ENCODE measurements at places on chromosomes 3 and 15. TPM values are rescaled to one million over a fixed set of nuclear protein-coding genes. Genes with fewer than 3 reads are reported as not detected.
A peak's percentile ranks its signal among the peaks of the same experiment; 100 is the strongest.

GRCh38 chr3:45933591-45933990 is 9.7 kb upstream of the CXCR6 start:
- no peak for DNase-seq

GRCh38 chr3:115341208-115341607 is 194.1 kb upstream of the ZBTB20 start:
- no peak for DNase-seq

- no peak for DNase-seq
Observed at GRCh38 chr15:59268852-59269407, 62.3 kb downstream of the LDHAL6B start.

WNT5A gene
- total RNA-seq: 6.9 TPM

DNA sequence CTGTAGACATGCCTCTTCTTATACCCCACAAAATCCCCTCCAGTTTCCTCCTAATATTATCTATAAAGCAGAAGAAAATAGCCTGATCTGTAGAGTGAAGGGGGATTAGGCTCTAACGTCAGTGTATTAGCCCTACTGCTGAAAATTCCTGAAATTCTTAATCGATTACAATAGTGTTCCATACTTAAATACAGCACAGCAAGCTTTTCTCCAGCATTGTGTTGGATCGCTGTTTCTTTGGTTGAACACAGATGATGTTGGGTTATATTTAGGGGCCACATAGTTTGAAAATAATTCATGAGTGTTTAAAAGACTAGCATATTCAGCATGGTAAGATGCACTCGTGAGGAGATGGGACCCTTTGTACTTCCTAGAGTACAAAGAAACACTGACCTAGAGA is 52.5 kb downstream of the PIAS1 start:
- no peak for DNase-seq

- no peak for DNase-seq
Observed at GRCh38 chr3:52852419-52852818, 17.6 kb upstream of the MUSTN1 start.

DUOXA1 gene
- total RNA-seq: 0.68 TPM

ALPK3 gene
- 132 TPM for total RNA-seq

DNA sequence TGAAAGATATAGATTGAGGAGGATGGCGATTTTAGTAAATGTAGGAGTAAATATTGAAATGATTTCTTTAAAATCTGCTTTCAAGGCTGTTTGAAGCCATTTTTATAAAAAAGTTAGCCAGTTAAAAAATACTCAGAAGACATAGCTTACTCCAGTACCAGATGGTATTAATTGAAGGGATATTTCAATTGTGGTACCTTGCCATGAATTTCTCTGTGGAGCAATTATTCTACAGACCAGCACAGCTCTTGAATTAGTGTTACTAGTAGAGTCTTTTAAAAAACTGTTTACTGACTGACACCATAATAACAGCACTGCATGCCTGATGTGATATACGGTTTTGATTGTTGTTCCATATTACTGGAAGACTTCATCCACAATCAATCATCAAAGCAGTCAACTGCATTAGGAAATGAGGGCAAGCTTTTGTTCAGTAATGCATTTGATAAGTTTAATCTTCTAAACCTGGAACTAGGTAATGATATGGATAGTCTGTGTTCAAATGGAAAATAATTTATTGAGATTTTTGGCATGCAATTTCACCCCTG is 106.4 kb downstream of the MFSD1 start:
- DNase-seq: no peak

C3orf80 gene
- total RNA-seq: 0.22 TPM

LSMEM2 gene
- total RNA-seq: 29.8 TPM

DNA sequence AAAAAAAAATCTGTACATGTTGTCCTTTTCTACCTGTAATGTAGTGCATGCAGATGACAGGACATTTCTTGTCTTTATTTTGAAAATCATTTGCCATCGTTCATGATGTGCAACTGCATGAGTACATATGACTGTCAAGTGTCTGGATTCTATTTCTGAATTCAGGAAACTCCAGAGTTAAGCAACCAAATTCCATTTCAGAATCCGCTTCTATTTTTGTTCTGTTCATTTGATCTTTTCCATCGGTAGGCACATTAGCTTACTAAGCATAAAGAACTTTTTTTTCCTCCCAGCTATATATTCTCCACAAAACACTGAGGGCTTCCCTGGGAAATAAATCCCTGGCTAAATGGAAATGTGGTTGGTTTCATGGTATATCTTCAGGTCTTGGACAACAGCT is 365.6 kb downstream of the PTPRG start:
- no peak for DNase-seq

GRCh38 chr15:75233504-75234190 is 24.5 kb upstream of the GOLGA6C start:
- DNase-seq: peak; percentile 43
